NCI-H345 (cell line): ENCODE measurements at places on chromosomes 11 and 22.

- no peak for DNase-seq
Observed at GRCh38 chr11:13237761-13238160, 39.8 kb upstream of the BMAL1 start.

DNA sequence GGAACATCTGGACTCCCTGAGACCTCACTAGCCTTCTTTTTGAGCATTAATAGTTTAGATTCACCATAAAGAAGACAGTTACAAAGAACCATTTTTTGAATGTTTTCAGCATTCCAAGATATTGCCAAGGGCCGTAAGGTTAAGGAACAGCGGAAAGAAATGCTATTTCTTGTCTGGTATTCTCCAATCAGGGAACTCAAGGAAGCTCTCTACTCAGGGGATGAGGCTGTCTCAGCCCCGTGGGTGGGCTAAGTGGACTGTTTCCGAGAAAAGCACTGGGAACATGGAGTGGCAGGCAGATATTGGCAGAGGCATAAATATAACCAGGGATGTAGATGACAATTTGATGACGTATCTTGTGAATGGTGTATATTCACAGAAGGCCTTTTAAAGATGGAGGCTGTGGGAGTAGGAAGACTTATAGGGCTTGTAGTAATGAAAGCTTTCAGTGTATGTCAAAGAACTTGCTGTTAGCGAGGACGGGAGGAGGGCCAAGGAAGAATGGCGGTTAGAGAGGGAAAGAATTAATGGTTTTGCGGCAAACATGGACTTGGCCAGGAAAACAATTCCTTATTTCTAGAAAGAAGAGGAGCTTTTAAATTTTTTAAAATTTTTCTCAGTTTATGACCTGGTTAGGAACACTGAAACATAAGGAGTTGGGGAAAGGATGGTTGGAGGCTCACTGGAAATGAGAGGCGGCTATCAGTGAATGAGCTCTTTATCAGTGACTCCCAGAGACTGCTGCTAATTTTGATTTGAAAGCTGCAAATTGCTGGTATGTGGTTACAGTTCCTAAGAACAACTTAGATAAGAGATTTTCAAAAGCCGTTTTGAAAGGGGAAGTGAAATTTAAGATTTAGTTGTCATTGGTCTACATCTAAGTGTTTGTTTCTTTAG, 64.6 kb downstream of the ST3GAL4 start:
- no peak for DNase-seq

GRCh38 chr11:22787551-22788162, 41.9 kb downstream of the SVIP start:
- peak; percentile 40 for DNase-seq

DNA sequence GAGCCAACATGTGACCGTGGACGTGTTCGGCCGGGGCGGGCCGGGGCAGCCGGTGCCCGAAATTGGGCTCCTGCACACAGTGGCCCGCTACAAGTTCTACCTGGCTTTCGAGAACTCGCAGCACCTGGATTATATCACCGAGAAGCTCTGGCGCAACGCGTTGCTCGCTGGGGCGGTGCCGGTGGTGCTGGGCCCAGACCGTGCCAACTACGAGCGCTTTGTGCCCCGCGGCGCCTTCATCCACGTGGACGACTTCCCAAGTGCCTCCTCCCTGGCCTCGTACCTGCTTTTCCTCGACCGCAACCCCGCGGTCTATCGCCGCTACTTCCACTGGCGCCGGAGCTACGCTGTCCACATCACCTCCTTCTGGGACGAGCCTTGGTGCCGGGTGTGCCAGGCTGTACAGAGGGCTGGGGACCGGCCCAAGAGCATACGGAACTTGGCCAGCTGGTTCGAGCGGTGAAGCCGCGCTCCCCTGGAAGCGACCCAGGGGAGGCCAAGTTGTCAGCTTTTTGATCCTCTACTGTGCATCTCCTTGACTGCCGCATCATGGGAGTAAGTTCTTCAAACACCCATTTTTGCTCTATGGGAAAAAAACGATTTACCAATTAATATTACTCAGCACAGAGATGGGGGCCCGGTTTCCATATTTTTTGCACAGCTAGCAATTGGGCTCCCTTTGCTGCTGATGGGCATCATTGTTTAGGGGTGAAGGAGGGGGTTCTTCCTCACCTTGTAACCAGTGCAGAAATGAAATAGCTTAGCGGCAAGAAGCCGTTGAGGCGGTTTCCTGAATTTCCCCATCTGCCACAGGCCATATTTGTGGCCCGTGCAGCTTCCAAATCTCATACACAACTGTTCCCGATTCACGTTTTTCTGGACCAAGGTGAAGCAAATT, 1.8 kb downstream of the FUT4 start:
- DNase-seq, result no peak

GRCh38 chr22:36373258-36373579, 14.5 kb downstream of the MYH9 start:
- no peak for DNase-seq

GRCh38 chr11:111565114-111565720, 24.7 kb downstream of the LAYN start:
- DNase-seq, result peak; percentile 66

- DNase-seq, result no peak
Observed at GRCh38 chr22:24027389-24027975, 16.4 kb downstream of the CABIN1 start.

- no peak for DNase-seq
Observed at GRCh38 chr11:105297463-105297862, 157.9 kb upstream of the CARD18 start.

- DNase-seq, result no peak
Observed at GRCh38 chr11:35812828-35813227, 131.0 kb upstream of the LDLRAD3 start.

DNA sequence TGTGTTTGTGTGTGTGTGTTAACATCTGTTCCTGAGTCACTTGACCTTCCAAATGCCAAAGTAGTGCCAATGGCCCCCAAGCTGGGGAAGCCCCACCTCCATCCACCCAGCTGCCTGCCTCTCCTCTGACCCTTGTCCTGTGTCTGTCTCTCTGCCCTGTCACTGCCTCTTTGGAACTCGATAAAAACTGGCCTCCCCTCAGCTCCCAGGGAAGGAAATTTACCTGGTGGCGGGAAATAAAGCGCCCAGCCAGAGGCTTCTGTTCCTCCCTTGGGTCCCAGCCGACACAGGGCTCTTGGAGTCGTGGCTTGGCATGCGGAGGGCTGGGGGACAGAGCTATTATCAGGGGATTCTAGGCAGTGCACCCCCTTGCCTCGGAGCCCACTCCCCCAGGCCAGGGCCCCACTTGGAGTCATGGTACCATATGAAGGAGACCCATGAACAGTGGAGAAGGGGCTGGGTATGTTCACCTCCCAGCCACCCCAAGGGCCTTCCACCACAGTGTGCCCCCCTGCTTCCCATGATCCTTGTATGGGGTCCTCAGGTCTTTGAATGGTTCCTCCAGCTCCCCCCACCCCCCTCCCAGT, 6.2 kb downstream of the KCNC1 start:
- no peak for DNase-seq

GRCh38 chr22:39534591-39535356, 2.2 kb upstream of the RPS19BP1 start:
- peak; percentile 61 for DNase-seq
